ENCODE measurements at places on chromosomes 7 and 10.

- DNase-seq = no peak
These were observed 27.2 kb upstream of the NUB1 start for GRCh38 chr7:151314401-151314800.

DNA sequence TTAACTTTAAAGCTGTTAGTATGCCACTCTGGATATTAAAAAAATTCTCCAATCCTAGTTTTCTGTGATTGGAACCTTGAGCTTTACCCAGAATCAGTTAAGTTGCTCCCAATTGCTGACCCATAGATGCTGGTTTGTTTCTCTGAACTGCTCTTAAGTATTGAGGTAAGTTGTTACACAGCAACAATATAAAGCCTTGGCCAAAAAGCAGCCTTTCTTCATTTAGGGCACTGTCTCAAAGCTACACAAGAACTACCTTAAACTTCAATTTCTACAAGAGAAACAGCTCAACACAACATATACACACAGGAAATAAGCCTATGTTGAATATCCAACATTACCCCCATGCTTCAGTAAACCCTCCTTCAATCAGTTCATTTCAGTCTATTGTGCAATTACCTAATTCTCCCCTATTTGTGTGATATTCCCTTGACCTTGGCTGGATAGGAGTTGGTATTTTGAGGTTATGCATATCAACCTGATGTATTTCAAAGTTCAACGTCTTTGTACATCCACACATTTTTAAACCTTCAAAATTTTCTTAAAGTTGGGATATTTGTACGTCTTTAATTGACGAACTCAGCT is 11.5 kb downstream of the HNRNPA2B1 start:
- DNase-seq = no peak

GRCh38 chr7:158284121-158284520 is 303.5 kb downstream of the PTPRN2 start:
- DNase-seq = no peak

DNA sequence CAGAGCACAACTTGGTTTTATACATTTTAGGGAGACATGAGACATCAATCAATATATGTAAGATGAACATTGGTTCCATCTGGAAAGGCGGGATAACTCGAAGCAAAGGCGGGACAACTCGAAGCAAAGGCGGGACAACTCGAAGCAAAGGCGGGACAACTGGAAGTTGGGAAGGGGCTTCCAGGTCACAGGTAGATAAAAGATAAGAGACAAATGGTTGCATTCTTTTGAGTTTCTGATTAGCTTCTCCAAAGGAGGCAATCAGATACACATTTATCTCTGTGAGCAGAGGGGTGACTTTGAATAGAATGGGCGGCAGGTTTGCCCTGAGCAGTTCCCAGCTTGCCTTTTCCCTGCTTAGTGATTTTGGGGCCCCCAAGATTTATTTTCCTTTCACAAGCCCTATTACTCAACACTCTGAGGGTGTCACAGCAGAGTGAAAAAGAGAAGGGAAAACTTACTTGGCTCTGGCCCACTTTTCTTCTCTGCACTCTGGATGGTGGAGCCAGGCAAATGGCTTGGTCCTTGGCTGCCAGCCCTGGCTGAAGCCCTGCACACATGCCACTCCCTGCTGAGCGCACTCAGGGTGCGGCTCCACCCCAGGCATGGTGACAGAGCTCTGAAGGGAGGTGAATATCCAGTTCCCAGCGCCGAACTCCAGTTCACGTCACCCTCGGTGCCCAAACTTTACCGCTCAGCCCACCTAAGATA is 46.7 kb downstream of the PARD3 start:
- DNase-seq = no peak

DNA sequence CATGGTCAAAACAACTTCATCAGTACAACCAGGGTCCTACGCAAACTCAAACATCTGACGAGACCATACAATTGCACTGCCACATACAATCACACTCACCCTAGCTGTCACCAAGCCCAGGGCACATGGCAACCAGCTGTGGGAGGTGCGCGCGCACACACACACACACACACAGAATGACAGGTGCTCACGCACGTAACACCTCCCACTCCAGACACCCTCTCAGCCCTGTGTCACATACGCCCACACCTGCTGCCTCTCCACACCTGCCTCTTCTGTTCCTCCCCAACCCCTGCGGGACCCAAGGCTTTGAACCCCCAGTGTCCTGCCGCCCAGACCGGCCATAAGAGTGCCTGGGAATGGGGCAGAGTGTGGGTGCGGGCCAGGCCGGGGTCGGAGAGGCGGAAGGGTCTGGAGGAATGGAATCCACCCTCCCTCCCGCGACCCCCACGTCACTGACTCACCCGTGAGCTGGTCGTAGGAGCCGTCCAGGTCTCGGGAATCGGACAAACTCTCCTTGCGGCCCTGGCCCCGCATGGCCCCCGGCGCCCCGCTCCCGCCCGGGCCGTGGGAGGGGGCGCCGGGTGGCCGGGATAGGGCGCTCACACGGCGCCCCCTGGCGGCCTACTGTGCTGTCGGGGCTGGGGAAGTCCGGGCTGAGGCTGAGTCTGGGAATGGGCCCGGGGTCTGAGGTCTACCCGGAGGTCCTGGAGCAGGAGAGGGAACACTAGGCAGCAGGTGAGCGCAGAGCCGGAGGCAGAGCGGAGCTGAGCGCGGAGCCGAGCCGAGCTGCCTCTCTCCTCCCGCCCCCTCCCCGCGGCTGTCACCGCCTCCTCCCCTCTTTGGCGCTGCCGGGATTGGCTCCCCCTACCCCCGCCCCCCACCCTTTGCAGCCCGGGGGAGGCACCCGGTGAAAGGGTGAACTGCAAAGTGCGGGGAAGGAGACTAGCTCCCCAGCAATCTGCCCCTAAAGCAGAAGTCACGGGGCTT is at the start of gene KCNIP2:
Gene KCNIP2 (minus strand): TSS at position 769 of the 990 bp plus-strand sequence. CDS start 232 bp downstream, at position 537.
- DNase-seq = no peak

DNA sequence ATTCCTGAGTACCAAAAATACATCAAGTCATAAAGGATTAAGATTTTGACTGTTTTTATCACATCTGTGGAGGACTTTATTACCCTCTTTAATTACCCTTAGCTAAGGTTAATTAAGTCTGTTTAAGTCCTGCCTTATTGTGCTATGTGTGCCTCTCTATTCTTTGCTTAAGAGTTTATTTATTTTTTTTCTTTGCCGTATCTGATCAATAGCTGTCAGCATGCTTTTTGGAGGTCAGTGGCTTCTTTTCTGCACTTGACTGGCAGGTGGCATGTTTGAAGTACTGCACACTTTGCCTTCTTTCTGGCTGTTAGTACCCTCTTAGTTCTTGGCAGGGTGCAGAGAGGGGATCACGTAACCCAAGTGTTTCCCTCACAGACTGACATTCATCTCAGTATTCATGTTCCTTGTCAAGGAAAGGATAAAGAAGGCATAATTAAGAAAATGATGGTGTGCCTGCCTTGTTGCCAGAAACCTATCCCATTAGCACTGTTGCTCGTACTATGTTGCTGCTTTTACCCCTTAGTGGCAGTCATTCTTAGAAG is 225.8 kb downstream of the EXOC4 start:
- DNase-seq = no peak

GRCh38 chr10:43409385-43410109 is 561 bp upstream of the HNRNPF start:
- no peak for DNase-seq

DNA sequence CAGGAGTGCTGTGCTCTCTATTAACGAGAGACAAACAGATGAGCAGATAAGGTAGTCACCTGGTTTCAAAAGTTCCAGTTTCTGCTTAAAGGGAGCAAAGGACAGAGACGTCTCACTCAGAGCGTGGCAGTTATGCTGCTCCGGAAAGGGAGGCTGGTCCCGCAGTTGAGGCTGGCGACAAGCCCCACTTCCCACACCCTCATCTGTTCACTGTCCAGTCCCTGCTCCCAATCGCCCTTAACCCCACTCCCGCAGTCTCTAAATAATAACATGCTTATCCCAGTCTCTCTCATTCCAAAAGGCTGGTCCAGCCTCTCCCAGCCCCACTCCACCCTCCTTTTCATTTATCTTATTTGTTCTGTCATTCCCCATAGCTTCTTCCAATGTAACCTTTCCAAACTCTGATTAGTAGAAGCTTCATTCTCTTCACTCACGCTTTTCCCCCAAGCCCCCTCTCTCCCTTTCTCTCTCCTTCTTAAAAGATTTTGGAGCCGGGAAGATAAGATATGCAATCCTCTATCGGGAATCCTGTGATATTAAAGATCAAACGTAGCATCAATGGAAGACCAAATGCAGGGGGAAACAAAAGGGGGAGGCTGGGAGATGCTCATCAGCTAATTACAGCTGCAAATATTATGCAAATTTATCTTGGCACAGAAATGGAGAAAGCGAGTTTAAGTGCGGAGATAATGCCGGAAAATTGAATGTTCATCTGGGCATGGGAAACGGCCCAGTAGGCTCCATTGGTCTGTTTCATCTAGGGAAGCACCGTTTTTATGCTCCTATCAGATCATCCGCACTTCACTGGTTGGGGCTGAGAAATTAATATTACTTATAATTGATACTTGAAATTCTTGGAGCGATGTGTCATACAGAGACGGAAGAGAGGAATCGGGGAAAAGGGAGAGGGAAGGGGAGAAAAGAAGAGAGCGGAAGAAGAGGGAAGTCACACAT is 16.3 kb upstream of the GATA3 start:
- no peak for DNase-seq

DNA sequence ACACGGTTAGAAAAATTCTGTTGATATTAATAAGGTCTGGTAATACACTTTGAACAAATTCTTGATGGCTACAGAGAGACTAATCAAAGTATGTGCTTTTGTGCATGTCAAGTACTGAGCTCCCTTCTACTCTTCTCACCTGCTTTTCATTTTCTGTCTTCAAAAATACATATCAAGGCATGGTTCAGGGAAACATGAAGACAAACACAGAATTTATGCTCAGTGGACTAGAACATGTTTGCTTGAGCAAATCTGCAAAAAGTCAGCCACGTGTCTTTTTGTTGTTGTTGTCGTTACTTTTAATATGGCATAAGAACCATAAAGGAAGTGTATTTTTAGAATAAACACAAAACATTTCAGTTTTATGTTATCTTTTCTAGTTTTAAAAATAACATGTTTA is 21.9 kb downstream of the CDK13 start:
- DNase-seq = no peak

DNA sequence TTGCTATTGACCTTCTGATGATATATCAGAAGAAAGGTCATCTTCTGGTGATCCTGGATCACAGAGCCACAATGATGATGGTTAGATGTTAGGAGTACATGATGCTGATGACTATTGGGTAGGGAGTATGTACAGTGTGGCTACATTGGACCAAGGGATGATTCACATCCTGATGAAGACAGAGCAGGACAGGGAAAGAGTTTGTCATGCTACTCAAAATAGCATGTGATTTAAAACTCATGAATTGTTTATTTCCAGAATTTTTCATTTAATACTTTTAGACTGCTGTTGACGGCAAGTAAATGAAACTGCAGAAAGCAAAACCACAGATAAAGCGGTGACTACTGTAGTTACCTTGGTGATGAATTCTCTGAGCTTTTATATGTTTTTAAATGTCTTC is 397.3 kb downstream of the PPP1R3A start:
- DNase-seq = no peak

DNA sequence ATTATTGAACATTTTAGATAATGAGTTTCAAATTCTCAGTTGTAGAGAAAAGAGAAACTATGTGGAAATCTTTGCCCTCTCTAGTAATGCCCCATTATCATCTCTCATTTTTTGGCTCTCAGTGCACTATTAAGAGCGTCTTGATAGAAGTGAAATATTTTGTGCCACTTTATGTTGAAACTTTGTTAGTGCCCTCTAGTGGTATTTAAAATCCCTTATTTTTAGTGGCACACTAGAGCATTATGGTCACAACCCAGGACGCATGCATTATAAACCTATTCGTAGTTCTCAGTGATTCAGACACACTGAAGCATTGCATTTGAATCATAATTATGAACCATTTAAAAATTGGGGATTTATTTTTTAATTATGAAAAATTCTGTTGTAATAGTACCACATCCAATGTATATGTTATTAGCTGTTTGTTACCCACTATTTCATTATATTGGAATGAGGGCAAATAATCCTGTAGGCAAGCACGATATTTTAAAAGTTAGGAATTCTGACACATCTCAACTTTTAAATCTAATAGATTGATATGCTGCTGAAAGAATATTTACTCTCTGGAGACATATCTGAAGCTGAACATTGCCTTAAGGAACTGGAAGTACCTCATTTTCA is 21.9 kb downstream of the PDCD4 start:
- DNase-seq = no peak

GRCh38 chr7:55521917-55522902 is 50.1 kb downstream of the VOPP1 start:
- no peak for DNase-seq

GRCh38 chr10:109327266-109327665 is 596.0 kb downstream of the XPNPEP1 start:
- no peak for DNase-seq

DNA sequence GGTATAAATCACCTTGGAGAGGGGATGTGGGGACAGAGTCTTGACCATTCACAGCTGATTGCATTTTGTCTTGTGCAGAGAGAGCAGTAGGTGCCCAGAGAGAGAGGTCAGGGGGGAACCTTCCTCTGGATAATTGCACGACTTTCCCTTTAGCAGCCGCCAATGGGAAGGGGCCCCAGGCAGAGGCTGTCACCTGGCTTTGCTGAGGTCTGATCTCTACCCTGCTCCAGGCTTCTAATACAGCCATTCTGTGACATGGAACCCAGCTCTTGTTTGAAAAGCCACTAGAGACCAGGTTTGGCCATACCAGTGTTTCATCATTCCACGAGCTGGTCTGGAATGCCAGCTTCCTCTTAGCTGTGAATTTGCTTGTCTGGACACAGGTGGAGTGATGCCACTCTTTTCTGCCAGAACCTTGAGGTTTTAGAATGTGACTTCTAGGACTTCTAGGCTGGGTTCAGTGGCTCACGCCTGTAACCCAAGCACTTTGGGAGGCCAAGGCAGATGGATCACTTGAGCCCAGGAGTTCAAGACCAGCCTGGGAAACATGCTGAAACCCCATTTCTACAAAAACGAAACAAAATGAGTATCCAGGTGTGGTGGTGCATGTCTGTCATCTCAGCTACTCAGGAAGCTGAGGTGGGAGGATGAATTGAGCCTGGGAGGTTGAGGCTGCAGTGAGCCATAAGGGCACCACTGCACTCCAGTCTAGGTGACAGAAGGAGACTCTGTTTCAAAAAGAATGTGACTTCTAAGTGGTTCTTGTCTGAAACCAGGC is 159.9 kb downstream of the CAMK1D start:
- DNase-seq = no peak

- DNase-seq = no peak
These were observed 48.5 kb upstream of the OSBPL3 start for GRCh38 chr7:25028370-25029021.

GRCh38 chr7:11193131-11193867 is 219.6 kb downstream of the PHF14 start:
- DNase-seq = no peak

DNA sequence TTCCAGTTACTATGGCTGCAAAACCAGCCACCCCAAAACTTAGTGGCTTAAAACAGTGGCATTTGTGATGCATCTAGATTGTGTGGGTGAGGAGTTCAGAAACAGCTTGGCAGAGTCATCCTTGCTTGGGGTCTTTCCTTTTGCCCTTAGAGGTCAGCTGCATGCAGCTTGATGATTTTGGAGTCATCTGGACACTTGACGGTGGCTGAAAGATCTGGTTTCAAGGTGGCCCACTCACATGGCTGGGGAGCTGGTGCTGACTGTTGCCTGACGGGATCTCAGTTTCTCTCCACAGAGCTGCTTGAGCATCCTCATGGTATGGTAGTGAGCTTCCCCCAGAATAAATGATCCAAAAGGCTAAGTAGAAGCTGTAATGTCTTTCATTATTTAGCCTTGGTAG is 191.3 kb upstream of the GALNT17 start:
- DNase-seq = no peak
